Nucleus accumbens (tissue), 56 donors: ENCODE measurements at places on chromosomes 6 and 20.
A peak's percentile ranks its signal among the peaks of the same experiment; 100 is the strongest.

GRCh38 chr6:12947967-12948366 is 231.4 kb downstream of the PHACTR1 start:
- no peak for DNase-seq

DNA sequence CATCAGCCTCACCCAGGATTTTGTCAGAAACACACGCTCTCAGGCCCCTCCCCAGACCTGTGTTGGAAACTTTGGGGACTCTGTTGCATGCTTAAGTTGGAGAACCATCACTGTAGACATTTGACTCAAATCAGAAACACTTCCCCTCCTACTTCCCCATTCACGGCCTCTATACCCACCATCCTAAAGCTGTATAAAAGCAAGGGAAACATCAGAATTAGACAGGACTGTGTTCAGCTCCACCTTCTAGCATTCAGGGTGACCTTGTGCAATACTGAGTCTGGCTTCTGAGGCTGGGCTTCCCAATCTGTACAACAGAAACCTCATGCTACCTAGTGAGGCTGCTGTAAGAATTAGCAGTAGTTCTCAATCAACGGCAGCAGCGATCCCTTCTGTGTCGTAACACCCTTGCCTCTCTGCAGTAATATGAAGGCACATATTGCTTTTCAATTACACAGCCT is 252.3 kb downstream of the LY86 start:
- no peak for DNase-seq

- no peak for DNase-seq
These were observed 10.0 kb downstream of the KIF16B start for GRCh38 chr20:16563066-16563806.

GRCh38 chr20:18031050-18031449 is 26.7 kb downstream of the OVOL2 start:
- DNase-seq: no peak

DNA sequence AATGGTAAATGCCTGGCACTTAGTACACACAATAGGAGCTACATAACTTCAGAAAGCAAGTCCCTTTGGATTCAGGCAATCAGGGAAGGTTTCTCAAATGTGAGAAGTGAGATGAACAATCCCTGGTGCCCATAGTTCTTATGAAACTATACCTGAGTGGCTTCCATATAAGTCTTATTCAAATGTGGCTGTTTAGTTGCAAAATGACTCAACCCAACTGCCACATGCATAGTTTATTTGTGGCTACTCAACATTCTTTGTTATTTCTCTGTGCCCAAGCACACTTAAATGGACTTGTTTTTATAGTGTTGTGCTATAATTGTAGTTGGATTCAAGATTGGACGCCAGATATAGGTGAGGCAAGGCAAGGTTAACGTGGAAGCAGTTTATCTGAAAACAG is 93.7 kb upstream of the ATXN1 start:
- DNase-seq: no peak

DNA sequence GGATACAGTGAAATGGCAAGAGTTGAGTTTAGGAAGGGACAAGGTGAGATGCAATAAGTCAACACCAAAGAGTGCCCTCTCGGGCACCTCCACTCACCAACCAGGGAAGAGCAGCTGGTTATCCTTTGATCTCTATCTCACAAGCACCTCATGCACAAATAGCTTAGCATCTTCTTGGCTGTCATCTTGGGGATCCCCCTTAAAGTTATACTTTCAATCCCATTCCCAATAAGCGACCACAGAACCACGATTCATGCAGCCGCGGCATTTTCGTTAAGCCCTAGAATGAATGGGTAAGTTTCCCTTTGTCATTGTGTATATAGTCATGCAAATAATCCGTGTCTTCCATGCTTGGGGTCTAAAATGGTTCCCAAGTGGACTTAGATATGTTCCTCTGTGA is 73.5 kb downstream of the ADTRP start:
- DNase-seq: no peak

DNA sequence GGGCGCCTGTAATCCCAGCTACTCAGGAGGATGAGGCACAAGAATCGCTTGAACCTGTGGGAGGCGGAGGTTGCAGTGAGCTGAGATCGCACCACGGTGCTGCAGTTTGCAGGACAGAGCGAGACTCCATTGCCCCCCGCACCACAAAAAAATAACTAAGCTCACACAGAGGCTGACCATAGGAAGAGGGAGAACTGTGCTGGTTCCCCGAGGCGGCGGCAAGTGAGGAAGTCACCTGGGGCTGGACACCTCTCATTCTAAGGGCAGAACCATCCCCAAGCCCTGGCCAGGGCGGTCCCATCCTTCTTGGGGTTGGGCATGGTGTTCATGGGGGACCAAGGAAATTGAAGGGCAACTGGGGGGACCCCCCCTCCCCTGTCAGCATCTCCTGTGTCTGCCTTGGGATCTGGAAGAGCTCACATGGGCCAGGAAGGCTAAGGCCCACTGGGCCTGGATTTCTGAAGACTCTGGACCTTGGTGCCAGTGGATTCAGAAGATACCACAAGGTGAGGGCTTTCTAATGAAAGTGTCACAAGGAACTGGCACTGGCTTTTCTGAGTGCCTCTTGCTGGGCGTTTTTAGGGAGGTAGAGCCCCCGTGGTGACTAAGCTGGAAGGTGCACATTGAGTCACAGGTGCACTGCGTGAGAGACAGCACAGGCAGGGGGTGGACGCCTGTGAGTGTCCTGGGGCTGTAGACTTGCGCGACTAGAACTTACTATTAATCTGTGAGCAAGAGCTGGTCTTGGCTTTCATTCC is 11.5 kb downstream of the IRF4 start:
- no peak for DNase-seq

- no peak for DNase-seq
These were observed 55.3 kb upstream of the LY86 start for GRCh38 chr6:6533176-6533575.

- no peak for DNase-seq
These were observed 7.2 kb upstream of the HDAC2 start for GRCh38 chr6:113978084-113978675.

DNA sequence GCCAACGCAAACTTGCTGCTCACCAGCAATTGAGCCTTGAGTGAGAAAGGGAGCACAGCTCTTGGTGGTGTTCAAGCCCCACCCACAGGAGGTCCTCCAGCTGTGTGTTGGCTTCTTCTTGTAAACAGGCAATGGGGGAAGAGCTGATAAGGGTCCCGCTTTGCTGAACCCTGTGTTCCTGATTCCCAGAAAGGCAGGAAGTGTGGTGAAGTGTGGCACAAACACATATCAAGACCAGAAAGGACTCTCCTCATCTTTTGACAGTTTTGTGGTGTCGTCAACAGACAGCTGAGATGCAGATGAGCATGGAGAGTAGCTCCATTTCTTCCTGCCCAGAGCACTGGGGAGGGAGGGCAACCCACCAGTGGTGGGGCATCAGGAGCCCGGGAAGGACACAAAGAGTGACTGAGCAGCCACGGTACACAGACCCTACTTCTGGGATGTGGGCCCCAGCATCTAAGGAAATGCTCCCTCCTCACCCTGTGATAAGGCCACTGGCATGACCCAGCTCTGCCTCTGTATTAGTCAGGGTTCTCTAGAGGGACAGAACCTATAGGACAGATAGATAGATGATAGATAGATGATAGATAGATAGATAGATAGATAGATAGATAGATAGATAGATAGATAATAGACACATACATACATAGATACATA is 188.9 kb upstream of the TAB2 start:
- DNase-seq: no peak

- DNase-seq: no peak
These were observed 38.9 kb downstream of the SNRNP48 start for GRCh38 chr6:7628909-7629308.

- no peak for DNase-seq
These were observed 860.3 kb upstream of the SLC35B3 start for GRCh38 chr6:9295644-9296043.

DNA sequence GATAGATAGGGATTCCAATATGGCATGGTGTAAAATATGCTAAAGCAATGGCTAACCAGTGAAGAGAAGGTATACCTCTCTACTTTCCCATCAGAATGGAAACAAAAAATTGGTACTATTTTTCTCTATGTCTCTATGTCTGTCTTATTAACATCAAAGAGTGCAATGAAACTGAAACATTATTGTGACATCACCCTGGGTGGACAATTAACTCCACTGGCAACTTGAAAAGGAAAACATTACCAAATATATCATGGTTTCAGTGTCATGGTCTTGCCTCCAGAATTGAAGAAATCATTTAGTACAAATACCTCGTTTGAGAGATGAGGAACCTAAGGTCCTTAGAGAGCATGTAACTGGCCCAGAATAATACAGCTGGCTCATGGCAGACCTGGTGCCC is 1132.5 kb upstream of the MAP3K7 start:
- no peak for DNase-seq

DNA sequence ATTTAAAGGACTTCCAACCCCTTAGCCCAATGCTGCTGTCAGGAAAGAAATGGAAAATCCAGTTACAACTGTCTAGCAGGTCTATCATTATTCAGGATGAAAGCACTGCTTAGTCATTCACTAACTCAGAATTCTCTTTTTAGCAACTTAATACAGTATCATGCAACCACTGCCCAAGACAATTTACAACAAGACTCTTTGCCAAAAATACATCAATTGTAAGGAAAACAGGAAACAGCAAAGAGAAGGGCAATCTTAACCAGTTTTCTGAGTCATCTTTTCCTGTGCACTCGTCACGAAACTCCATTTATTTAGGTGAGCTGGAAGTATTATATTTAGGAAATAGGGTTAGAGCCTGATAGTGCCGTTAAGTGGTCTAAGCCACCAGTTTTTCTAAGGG is 1197.7 kb upstream of the CITED2 start:
- no peak for DNase-seq

DNA sequence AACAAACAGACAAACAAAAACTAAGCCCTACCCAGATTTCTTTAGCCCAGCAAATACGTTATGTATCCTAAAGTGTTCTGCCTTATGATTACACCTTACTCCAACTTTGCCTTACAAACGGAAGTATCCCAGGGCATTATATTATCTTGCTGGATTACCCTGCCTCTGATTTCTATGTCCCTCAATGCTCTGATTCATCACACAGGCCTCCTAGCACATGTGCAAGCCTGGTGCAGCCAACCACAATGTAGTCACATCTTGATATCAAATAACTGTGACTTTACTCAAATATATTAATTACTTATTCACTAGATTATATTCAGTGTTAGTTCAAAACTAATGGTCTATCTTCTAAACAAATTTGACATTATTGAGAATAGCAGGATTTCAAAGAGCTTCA is 598.6 kb downstream of the TBC1D32 start:
- no peak for DNase-seq

GRCh38 chr6:30555816-30556065 is 548 bp downstream of the GNL1 start:
- DNase-seq: peak; percentile 53

GRCh38 chr6:130980310-130981032 is 82.6 kb downstream of the EPB41L2 start:
- DNase-seq: no peak

DNA sequence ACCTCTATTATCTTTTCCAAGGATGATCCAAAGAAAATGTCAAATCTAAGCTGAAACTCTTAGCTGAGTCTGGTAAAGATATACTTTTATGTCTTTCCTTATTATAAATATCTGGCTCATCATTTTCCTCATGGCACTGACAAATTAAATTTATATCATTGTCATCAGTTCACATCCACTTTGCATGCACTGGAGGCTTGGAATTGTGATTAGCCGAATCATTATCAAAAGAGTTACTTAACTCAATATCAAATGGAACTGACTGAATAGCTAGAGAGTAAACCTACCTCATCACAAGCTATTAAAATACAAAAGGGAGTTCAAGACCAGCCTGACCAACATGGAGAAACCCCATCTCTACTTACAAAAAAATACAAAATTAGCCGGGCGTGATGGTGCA is 713.9 kb upstream of the MARCKS start:
- DNase-seq: no peak

- no peak for DNase-seq
These were observed 184.6 kb downstream of the SMOC2 start for GRCh38 chr6:168625602-168626001.

GRCh38 chr6:147826698-147827097 is 318.2 kb downstream of the SAMD5 start:
- DNase-seq: no peak

- DNase-seq: peak; percentile 44
These were observed 32.4 kb upstream of the FBXO9 start for GRCh38 chr6:53032849-53033248.

DNA sequence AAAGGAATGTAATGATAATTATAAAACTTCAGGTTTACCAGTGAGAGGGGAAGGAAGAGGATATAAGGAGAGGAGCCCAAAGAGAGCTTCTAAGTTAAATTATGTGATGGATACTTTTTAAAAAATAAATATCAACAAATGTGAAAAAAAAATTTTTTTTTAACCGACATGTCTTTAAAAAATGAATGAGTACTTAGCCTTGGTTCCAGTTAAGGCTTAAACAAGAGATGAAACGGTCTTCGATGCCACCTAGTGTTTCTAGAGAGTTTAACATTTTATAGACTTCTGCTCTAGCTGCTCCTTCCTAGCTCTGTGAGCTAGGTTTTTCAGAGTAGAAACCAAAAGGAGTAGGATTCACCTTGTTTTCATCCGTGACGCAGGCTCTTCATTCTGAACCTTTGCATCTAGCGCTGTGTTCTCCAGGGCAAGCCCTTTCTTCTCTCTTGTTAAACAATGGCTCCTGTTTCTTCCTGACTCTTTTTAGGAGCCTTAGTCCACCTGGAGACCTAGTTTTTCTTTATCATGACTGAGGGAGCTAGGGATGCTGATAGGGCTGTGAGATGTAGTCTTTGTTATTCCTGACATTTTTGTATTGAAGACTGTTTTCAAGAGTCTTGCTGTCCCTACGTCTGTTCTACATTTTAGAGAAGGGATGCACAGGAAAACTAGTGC is 42.4 kb upstream of the GNRH2 start:
- DNase-seq: no peak
